ENCODE measurements at places on chromosomes 3 and 15.

- DNase-seq: no peak
These were observed 40.4 kb downstream of the BHLHE40 start for GRCh38 chr3:5019411-5020241.

- no peak for DNase-seq
These were observed 132.0 kb downstream of the ARNT2 start for GRCh38 chr15:80536231-80536630.

GRCh38 chr3:195023576-195023975 lies 247.4 kb downstream of the XXYLT1 start:
- DNase-seq: no peak

- no peak for DNase-seq
These were observed 49.0 kb downstream of the LARS2 start for GRCh38 chr3:45437383-45437782.

DNA sequence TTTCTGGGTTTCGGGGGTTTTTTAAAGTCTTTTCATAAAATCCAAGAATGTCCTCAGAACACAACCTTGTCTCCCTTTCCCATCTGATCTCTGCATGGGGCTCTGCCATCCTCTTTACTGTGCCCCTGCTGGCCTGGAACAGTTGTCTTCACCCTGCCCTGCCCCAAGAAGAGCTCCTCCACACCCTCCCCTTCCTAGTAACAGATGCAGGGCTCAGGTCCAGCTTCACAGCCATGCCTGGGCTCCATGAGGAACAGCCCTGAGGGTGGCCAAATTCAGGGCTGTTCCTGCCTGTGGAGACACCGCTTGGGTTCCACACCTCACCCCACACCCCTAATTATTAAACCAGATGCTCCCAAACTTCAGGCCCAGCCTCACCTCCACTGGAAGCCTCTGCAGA lies 12.9 kb upstream of the ULK3 start:
- DNase-seq: no peak

GRCh38 chr3:46429250-46429649 lies 22.2 kb downstream of the CCRL2 start:
- no peak for DNase-seq

GRCh38 chr3:17315897-17316296 lies 426.5 kb downstream of the TBC1D5 start:
- DNase-seq: no peak

- no peak for DNase-seq
These were observed 17.6 kb downstream of the ARIH1 start for GRCh38 chr15:72491768-72492167.

GRCh38 chr3:39413691-39414420 lies 7.3 kb downstream of the RPSA start:
- DNase-seq: no peak

DNA sequence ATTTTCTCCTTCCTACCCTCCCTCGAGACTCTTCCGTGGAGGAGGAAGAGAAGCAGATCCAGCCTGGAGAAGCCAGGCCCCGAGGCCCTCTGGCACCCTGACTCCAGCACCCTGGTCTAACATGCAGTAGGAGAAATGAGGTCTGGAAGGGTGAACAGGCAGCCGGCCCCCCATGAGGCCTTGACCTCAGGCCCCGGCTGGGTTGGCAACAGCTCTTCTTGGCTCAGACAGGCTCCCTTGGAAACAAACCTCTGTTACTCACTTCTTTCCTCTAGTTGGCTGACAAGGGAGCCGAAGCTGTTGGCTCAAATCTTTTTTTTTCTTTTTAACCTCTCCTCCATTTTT lies 73.4 kb downstream of the CPN2 start:
- no peak for DNase-seq

GRCh38 chr3:171327441-171328174 lies 132.6 kb downstream of the TNIK start:
- DNase-seq: no peak

GRCh38 chr3:99332276-99332675 lies 306.1 kb upstream of the COL8A1 start:
- DNase-seq: no peak

- DNase-seq: no peak
These were observed 475 bp downstream of the FAM107A start for GRCh38 chr3:58576716-58577115.

DNA sequence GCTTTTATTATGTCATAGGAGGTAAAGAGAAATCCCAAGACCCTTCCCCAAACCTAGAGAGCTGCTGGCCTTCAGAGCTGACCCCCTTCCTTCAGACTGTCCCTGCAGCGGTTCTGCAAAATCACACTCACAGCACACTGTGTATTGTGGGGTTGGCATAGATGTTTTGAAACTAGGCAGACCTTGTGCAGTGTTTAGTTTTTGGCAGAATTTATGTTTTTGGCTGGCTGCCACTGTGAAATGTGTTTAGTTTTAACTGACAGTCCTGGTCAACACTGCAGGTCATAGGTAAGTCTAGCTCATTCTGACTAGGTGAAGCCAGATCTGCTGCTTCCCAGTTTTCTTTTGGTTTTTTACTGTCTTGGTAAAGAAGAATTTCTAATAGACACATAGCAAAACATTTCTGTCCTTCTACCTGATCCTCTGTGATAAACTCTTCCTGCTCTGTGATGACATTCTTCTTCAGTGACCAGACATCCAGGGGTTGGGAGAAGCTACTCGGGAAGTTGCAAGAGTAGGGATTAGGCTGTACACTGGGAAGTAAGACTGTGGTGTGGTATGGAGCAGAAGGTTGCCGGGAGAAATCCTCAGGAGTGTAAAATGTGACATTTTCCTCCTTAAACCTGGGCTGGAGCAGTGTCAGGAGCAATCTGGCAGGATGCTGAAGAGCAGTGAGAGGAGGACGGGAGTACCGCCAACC lies 209.6 kb upstream of the MCTP2 start:
- DNase-seq: no peak

GRCh38 chr15:63469190-63469589 lies 35.2 kb upstream of the USP3 start:
- no peak for DNase-seq

- no peak for DNase-seq
These were observed 757 bp downstream of the PAQR5 start for GRCh38 chr15:69299451-69299886.

DNA sequence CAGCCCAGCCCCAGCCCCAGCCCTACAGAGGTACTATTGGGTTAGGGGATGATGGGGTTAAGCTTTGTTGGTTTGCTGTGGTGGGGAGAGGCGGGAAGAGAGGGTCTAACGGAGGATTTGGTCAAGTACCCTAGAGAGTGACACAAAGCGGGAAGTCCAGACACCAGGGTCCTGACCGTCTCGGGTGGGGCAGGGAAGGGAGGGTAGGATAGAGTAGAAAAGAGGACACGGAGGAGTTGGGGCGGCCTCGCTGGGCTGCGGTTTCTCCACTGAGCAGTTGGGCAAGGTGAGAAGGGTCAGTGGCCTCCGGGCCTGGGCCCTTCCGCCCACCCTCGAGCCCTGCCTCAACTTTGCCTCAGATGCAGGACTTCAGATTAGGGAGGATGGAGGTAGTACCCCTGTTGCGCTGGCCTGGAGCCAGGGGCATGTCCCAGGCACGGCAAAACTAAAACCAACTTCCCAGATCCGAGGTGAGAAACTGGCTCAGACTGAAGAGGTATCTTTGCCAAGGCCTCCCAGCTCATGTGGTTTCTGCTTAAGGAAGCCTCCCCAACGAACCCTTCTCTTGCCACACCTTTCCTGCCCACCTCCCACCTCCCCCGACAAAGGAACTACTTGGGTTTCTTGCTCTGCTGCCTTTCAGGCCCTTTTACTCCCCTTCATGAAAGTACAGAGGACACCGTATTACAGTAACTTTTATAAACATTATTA lies 551 bp downstream of the PML start:
- DNase-seq: no peak

GRCh38 chr15:52331490-52332240 lies 36.1 kb upstream of the MYO5C start:
- no peak for DNase-seq

GRCh38 chr15:88331291-88331690 lies 74.8 kb upstream of the NTRK3 start:
- no peak for DNase-seq

DNA sequence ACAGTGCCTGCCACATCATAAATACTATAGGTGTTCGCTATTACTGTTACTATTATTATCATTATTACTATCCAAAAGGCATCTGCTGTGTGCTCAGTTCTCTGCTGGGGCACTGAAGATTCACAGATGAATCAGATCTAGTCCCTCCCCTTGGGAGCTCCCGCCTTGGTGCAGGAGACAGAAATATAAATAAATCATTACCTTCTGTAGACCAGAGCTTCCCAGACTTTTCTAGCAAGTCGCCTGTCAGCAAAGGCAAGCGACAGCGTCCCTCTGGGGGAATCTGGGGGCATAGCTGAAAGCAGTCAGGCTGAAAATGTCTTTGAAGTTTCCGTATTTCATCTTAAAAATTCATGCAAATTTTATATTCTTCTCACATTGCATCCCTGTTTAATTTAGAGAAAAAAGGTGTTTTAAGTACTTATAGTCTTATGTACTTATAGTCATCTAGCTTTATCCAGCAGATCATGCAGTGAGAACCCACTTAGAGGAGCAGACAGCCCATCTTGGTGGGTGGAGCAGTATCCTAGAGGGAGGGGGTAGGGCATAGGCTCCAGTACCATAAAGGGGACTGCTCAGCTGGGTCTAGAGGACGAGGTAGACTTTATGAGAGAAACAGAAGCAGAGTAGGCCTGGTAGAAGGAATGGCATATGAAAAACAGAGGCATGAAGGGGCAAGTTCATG lies 10.4 kb upstream of the BRPF1 start:
- no peak for DNase-seq

DNA sequence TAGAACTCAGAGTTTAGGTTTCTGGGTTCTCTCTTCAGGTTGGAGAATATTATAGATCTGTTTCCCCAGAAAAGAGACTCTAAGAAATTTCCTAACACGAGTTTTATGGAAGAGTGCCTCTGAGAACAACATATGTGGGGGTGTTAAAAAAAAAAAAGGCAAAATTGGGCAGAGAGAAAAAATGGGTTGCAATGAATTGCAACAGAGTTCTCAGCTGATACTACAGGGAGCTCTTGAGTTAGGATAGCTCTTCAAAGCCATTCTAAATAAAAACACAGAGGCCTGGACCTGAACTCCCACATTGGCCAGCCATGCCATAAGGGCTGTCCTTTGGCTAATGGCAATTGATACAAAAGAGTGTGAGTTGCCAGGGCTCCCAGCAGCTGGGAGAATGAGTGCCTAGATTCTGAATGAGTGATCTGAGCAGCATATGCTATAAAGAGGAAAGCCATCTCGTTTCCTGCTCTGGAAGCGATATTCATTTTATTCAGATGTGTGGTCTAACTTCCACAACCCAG lies 20.1 kb upstream of the UBE2E2 start:
- no peak for DNase-seq

- peak; percentile 15 for DNase-seq
These were observed 2.4 kb upstream of the CD96 start for GRCh38 chr3:111539351-111540331.

- no peak for DNase-seq
These were observed 74.0 kb upstream of the MANF start for GRCh38 chr3:51311055-51311454.

DNA sequence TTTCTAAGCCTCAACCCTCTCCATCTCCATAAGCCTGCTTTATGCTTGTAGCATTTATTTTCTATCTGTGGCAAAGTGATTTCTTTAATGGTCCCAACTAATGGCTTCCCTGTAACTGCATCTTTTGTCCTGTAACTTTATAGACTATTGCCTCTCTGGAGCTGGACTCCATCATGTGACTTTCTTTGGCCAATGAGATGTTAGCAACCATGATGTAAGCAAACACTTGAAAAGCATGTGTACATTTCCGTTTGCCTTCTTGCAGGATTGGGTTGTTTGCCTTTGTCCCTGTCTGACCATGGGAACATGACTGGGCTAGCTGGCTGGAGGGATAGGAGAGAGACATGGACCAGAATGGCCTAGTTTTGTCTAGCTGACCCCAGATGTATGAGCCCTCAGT lies 106.0 kb upstream of the LRIG1 start:
- DNase-seq: no peak

DNA sequence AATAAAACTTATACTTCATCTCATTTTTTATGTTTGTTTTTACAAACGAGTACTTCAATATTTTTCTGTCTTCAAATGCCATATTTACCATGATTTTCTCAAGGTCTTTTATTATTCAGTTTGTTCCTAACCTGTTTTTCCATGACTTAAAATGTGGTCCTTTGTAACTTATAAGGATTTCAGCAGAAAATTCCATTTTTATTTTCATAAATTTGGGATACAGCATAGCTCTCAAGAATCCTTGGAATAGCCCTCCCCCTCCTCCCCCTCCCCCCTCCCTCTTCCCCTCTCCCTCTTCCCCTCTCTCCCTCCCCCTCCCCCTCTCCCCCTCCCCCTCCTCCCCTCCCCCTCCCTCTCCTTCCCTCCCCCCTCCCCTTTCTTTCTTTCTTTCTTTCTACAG lies 14.9 kb upstream of the STX19 start:
- DNase-seq: no peak

GRCh38 chr3:110198717-110199587 lies 861.6 kb upstream of the DPPA4 start:
- DNase-seq: peak; percentile 35

GRCh38 chr3:47008234-47008796 lies 28.8 kb downstream of the NBEAL2 start:
- DNase-seq: peak; percentile 78

GRCh38 chr3:114308830-114309229 lies 15.0 kb downstream of the TIGIT start:
- DNase-seq: no peak

DNA sequence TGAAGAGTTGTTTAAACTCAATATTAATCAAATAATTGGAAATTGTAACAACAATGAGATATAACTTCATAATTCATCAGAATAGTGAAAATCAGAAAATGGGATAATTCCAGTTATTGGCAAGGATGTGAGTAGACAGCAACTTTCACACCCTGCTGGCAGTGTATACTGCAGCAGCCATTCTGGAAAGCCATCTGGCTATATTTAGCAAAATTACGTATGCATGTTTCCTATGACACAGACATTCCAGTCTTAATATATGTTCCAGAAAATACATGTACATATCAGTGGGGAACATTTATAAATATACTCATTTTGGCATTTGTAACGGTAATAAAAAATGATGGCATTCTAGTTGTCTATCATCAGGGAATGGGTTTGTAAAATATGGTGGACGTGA lies 564.1 kb downstream of the GBE1 start:
- DNase-seq: no peak

GRCh38 chr3:46660543-46661523 lies 32.6 kb downstream of the ALS2CL start:
- no peak for DNase-seq

DNA sequence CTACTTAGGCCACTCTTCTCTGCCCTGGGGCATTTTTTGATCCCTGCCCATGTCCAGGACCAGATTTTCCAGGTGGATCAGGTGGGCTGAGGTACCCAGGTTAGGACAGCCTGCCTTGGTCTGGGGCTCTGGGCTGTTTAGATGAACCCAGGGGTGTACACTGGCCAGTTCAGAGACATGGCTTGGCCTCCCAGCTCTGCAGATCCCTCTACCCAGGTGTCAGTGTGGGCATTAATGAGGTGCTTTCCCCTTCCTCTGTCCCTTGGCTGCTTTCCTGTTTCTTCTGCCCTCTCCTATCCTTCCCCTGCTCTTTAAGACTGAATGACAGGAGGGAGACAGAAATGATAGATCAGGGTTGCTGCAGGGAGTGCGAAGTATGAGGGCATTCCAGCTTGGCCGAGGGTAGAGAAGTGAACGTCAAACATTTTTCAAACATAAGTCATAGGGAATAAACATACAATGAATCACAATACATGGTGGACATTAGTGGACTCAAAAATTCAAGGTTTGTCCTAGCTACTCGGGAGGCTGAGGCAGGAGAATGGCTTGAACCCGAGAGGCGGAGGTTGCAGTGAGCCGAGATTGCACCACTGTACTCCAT lies 30.5 kb downstream of the RTP1 start:
- no peak for DNase-seq

- DNase-seq: no peak
These were observed 10.8 kb upstream of the HRH1 start for GRCh38 chr3:11143476-11143875.

- DNase-seq: peak; percentile 62
These were observed 119.4 kb downstream of the TPRA1 start for GRCh38 chr3:127471142-127471541.
